D341Med (cell line): ENCODE measurements at places on chromosomes 5 and 9.

DNA sequence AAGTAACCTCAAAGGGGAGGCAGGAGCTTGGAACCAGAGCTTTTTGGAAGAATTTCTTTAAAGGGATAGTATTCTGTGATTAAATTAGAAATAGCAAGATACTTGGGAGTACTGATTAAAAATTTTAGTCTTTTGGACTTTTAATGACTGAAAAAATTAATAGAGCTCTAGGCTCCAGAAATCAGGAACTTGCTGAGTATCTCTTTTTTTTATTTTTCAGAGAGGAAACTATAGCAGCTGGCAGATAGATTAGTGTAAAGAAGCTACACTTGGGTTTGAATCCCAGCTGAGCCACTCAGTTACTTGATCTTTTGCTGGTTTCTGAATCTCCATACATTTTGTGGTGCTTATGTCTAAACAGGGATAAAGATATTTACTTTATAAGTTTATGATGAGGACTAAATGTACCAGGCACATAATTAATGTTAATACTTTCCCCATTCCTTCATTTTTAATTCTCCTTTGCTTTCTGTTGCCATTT is 94.2 kb upstream of the TNC start:
- DNase-seq, result no peak

- peak; percentile 2 for DNase-seq
These were observed 48.1 kb downstream of the NSUN2 start for GRCh38 chr5:6584727-6585126.

GRCh38 chr5:159121061-159121460 is 21.3 kb upstream of the EBF1 start:
- DNase-seq, result no peak

- DNase-seq, result no peak
These were observed 580.4 kb downstream of the DTWD2 start for GRCh38 chr5:118407958-118408357.

DNA sequence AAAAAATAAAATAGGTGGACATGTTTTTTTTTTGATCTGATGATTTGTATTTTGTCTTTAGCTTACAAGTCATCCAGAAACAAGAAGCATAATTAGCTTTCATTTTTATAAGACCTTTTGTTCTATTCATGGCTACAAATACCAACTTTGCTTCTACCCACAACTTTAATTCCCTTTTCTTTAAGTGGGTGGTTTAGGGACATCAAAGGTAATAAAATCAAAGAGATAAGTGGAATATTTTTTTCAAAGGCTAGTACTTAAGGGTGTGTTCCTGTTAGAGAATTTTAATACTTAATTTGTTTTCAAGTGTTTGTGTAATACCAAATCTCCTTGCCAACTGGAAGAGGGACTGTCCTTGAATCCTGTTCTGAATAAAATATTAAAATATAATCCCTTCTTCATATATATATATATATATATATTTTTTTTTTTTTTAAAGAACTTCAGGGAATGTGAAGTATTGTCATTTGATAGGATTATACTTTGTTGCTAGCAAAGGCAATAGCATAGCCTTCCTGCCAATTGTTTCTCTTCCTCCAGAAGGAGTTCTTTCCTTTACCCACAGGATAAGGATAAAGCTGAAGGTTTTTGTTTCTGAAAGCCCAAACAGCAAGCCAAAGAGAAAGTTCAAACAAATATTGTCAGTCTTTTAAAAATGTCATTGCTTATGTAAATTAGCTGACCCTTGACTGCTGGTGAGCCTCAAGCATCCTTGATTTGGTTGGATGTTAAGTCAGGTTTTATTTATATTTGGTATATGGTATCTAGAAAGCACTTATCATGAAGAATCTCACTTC is 108.9 kb downstream of the PAM start:
- no peak for DNase-seq

DNA sequence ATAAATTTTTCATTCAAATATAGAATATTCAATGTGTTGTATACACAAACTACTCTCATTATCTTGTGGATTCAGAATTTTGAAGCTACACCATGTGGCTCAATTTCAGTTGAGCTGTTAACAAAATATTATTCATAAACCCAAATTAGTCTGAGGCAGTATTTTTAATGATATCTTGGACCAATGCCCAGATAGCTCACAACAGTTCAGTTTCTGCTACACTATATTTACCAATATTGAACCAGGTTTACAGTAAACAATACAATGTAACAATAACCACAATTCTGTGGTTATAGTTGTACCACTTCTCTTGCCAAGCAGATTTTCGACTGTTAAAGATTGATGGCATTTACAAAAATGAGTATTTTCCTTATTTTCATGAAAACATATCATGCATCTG is 99.9 kb downstream of the SSBP2 start:
- no peak for DNase-seq

- no peak for DNase-seq
These were observed 30.9 kb downstream of the ZNF366 start for GRCh38 chr5:72476275-72476674.

DNA sequence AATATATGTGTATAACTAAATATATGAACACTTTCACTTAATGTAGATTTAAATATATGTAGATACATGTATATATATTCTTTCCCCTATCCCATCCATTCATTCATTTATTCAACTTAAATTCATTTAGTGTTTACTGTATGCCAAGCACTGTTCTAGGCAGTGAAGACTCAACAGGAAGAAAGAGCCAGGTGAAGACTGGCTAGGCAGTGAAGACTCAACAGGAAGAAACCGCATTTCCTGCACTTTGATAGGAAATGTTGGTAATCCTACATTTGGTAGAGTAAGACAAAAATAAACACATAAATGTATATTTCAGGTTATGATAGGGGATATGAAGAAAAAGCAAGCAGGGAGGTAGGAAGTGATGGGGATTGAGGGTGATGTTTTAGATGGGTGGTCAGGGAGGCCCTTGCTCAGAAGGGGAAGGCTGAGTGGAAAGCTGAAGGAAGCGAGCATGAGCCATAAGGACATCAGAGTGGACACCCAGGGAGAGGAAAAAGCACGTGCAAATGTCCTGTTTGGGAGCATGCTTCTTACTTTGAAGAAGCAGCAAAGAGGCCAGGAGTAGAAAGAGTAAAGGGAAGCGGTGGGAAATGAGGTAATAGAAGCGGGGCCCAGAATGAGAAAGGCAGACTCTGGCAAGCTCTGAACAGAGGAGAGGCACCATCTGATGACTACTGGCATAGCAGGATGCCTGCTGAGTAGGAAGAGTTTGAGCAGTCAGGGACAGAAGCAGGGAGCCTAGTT is 227.8 kb upstream of the MAP3K1 start:
- no peak for DNase-seq

DNA sequence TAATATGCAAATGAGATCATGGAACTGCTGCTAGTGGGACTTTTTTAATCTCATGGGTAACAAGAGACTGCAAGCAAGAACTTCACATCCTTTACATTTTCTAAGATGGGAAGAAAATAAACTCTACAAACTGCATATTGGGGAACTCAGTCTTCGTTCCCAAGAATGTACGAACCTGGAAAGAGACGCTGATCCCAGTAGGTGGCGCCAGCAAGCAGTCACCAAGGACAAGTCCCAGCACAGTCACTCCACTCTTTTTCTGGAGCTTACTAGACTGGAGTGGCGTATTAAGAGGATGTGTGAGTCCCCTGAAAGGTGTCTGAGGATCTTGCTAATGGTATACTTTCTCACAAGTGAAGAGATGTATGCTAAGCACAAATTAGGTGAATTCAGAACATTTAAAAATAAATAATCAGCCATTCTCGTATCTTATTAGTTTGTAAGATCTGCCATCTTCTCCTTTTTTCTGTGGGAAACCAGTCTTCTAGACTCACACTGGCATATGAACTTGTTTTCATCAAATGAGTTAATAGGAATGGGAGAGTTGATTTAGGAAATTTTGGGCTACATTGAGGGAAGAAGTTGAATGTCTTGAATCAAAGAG is 16.0 kb upstream of the PUM3 start:
- DNase-seq, result peak; percentile 72

DNA sequence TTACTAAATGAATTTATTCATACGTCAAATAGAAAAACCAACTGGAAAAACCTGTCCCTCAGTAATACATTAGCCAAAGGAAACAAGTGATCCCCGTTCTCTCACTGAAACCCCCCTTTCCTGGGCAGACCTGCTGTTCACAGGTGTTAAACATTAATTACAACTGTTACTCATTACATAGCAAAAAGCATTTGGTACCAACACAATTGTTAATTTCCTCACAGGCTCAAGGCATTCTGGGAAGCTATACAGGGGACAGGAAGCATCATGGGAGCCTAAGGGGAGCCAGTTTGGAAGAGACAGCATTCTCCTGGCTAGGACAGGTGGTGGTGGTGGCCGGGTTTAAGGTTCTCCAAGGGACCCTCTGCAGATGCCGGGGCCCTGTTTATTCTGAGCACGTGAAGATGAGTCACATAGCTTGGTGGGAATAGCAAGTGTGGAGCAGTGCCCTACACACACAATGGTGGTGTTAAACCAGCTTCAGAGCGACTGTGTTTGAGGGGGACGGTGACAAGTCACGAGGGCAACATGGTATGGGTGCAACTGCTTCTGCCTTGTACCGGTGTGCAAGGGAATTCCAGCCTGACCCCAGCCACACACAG is 62.6 kb upstream of the SLC25A51 start:
- no peak for DNase-seq

DNA sequence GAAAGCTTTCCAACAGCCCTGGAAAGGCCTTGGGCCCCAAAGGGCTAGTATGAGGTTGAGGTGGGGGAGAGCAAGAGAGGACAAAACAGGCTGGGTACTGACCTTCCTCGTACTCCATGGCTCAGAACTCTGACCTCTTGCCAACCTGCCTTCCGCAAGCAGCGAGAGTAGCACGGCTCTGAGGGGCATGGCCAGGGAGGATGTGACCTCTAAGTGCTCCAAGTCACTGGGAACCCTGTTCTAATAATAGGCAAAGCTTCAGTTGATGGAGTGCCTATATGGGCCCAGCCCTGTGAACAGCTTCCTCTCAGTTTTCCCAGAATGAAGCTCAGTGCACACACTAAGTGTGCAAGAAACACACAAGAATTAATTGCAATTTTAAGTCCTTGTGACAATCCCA is 127.6 kb upstream of the GABRP start:
- no peak for DNase-seq

DNA sequence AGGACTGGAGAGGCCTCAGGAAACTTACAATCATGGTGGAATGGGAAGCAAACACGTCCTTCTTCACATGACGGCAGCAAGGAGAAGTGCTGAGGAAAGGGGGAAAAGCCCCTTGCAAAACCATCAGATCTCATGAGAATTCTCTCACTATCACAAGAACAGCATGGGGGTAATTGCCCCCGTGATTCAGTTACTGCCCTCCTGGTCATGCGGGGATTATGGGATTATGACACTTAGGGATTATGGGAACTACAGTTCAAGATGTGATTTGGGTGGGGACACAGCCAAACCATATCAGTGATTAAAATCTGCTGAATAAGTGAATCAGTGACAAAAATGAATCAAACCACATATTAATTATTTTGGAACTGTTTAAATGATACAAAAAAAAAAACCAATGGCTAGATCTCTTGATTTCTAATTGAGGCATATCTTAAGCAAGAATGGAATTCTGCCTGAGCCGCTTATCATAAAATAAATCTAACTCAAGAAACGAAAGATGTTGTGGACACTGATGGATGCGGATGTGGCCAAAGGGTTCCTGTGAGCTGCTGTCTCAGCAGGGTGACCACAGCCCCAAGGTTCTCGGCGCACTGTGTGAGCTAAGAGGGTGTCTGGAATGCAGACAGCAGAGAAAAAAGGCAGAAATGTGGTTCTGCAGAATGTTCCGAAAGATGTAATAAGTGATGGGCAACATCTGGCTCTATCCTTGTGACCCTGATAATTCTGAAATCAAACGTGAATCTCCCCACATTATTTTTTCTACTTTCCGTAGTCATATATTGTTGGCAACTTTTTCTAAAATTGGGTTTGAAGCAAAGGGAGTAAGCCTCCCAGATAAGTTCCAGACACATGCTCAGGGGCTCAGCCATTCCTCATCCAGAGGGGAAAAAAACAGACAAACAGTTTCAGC is 107.2 kb upstream of the ICE1 start:
- DNase-seq, result no peak

GRCh38 chr5:22053195-22053594 is 799.9 kb downstream of the CDH12 start:
- DNase-seq, result no peak

DNA sequence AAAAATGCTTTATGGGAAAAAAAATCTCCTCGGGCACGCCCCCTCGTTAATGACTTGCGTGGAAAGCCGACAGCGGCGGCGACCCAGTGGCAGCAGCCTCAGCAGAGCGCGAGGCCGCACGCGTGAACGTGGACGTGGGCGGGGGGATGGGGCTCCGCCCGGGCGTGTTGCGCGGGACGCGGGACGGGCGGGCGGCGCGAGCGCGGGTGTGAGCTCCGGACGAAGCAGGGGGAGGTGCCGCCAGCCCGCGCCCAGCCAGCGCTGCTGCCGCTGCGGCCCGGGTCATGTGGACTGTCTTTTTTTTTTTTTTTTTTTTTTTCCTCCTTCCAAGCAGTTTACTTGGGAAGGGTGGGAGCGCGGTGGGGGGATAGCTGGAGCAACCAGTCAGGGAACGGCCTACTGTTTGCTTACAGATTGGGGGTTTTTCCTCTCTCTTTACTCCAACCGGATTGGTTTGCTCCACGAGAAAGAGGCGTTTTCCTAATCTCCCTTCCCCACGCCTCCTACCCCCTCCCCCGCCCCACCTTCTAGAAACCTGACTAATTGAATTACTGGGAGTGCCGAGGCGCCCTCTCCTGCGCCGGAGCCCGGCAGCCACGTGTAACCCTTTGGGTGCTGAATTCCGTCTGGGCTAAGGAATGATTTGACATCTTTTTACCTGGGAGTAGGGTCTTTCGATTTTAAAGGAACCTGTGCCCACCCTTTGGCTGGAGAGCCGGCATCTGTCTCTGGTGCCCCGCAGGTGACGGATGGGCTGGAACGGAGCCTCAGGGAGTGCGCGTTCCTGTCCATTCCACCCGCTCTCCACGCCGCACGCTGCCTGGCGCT is 1.7 kb upstream of the EFNA5 start:
- peak; percentile 87 for DNase-seq

GRCh38 chr5:2876183-2876582 is 124.7 kb upstream of the IRX2 start:
- no peak for DNase-seq

- peak; percentile 82 for DNase-seq
These were observed 4.0 kb downstream of the CXXC5 start for GRCh38 chr5:139651853-139652787.

GRCh38 chr5:124976086-124976485 is 229.6 kb upstream of the ZNF608 start:
- DNase-seq, result no peak

DNA sequence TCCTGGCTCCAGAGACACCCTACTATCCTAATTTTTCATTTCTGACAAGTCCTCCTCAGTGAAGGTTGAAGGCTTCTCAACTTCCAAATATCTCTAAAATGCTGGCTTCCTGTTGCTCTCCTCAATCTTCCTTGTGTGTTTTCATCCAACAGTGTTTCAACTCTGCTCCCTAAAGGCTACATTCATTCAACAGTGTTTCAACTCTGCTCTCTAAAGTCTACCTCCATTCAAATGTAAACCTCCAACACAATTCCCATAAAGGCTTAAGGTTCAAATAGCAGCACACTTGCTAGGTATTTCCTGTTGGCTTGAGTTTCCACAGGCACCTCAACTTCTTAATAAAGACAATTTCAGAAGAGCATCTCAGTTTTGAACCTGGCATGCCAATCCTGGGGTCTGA is 164.8 kb downstream of the HINT1 start:
- no peak for DNase-seq

GRCh38 chr5:95162231-95162992 is 122.5 kb downstream of the MCTP1 start:
- no peak for DNase-seq
